Choroid plexus epithelial cell (primary cell): ENCODE measurements at places on chromosomes 4 and X.

- no peak for DNase-seq
Observed at GRCh38 chr4:38067499-38067898, 107.3 kb downstream of the PTTG2 start.

DNA sequence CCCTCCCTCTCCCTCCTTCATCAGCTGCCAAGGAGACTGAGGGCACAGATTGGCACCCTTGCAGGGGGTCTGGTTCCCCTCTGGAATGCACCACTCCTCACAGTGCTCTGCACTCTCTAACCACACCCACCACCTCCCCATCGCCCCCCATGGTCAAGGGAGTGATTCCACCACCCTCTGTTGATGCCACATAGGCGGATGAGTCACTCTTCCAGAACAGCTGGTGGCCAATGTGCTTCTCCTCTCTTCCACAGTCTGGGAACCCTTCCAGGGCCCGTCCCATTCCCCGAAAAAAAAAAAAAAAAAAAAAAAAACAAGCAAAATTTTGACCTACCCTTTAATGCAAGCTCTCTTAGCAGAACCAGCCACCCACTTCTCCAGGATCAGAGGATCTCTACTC lies 341.3 kb upstream of the KLF3 start:
- DNase-seq, result peak; percentile 88

DNA sequence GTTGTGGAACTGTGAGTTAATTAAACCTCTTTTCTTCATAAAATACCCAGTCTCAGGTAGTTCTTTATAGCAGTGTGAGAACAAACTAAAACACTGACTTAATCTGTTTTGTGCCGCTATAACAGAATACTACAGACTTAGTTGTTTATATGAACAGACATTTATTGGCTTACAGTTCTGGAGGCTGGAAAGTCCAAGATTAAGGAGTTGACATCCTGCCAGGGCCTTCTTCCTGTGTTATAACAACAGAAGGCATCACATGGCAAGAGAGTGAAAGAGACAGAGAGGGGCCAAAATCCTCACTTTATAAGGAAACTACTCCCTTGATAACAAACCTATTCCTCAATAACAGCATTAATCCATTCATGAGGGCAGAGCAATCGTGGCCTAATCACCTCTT lies 42.5 kb upstream of the KCNIP4 start:
- DNase-seq, result peak; percentile 8

DNA sequence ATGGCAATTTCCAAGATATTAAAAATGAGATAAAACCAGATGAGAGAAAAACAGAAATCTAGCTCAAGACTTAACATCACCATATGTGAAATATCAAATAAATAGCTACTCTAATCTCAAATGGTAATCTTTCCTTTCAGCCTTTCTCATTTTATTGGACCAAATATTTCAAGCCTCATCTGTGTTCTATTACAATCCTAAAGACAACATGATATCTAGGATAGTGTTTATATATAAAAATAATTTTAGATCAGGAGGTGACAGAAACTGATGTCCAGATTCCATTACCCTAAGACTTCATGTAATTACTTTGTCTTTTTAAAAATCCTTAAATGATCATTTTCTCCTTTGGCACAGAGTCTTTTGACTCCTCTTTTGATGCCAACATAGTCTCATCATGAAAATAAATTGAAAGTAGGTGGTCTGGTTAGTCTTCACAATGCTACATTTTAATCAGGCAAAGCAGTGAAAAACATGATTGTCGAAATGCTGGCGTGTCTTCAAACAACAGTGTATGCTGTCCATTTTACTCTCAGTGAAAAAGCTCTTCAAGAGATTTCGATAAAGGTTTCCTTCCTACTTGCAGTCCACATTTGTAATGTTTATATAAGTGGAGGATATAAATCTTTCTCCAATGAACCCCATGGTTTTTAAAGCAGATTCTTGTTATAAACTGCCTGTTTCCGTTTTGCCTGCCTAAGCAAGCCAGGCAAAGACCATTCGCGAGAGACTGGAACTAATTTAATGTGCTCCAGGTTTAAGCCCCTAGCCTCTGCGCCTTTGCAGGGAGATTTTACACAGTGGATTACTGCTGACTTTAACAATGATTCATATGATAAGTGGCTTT lies 169.8 kb downstream of the SCFD2 start:
- DNase-seq, result peak; percentile 38

- no peak for DNase-seq
Observed at GRCh38 chr4:723751-724530, 18.3 kb downstream of the PCGF3 start.

- DNase-seq, result peak; percentile 75
Observed at GRCh38 chr4:73998040-73999011, at the start of gene CXCL5. Gene CXCL5, minus strand, starts transcription at chr4:73998677. Its CDS starts 96 bp downstream, at chr4:73998581.
